ENCODE measurements at places on chromosomes 6 and 20. TPM values are rescaled to one million over a fixed set of nuclear protein-coding genes. Genes with fewer than 3 reads are reported as not detected.

DNA sequence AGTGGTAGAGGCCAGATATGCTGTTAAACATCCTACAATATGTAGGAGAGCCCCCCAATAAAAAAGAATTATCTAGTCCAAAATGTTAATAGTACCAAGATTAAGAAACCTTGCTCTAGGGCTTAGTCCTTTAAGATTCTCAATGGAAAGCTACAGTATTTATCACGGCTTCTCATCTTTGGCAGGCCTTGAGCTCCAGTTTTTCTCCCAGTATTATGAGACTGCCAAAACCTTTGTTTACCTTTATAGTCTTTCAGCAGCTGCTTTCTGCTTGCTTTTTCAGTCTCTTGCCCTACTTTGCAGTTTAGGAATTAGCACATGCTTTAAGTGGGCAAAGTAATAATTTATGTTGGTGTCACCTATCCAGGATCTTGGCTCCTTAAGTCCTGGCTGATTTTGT is 59.7 kb downstream of the NHLRC1 start:
- no peak for DNase-seq
- H3K4me1 ChIP-seq: no peaks in the 10 kb centered on the region
- H3K4me3 ChIP-seq: no peak overlapping the region
- no peaks in the 10 kb centered on the region for H3K36me3 ChIP-seq

- DNase-seq: no peak
- no peaks in the 10 kb centered on the region for H3K27me3 ChIP-seq
- H3K36me3 ChIP-seq: no peaks in the 10 kb centered on the region
Measured at GRCh38 chr20:50916257-50916656, 15.0 kb downstream of the ADNP start.

- no peaks in the 10 kb centered on the region for H3K27me3 ChIP-seq
- H3K4me3 ChIP-seq: no peak overlapping the region
- H3K36me3 ChIP-seq: no peaks in the 10 kb centered on the region
- no peak for DNase-seq
Measured at GRCh38 chr6:38508894-38509293, 130.8 kb downstream of the BTBD9 start.

The PTPRT gene
- polyA plus RNA-seq: not detected

The LTB gene
- polyA plus RNA-seq: 3,276 TPM

The OPRM1 gene
- polyA plus RNA-seq: not detected

The SRC gene
- polyA plus RNA-seq: 0.32 TPM

All from CD4-positive, alpha-beta memory T cell (primary cell).